ENCODE measurements at places on chromosomes 16 and 17.
A peak's percentile ranks its signal among the peaks of the same experiment; 100 is the strongest.

DNA sequence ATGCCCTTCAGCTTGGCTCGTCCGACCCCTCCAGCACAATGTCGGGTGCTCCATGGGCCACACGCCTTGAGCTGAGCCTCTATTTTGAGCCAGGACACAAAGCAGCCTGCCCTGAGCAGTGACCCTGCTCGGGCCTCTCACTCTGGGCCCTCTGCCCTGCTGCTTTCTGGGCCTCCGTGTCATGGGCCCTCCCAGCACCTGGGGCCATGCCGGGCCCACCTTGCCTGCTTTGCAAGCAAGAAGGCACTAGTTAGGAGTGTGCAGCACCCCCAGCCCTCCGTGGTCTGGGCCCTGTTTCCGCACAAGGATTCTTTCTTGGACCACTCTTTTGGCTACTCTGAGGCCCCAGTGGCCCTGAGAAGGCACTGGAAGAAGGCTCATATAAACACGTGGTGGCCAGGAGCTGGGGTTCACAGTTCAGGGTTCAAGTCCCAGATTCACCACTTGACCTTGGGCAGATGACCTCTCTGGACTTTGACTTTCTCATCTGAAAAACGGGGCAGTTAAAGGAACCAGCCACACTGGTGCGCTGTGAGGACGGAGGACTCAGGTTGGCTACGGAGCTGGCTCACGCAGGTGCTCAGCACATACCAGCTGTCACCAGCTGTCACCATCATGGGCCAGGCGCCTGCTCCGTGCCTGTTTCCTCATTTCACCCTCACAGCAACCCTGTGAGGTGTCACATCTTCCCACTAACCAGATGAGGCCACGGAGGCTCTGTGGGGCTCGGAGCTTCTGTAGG, 166.0 kb upstream of the GSE1 start:
- no peak for DNase-seq

DNA sequence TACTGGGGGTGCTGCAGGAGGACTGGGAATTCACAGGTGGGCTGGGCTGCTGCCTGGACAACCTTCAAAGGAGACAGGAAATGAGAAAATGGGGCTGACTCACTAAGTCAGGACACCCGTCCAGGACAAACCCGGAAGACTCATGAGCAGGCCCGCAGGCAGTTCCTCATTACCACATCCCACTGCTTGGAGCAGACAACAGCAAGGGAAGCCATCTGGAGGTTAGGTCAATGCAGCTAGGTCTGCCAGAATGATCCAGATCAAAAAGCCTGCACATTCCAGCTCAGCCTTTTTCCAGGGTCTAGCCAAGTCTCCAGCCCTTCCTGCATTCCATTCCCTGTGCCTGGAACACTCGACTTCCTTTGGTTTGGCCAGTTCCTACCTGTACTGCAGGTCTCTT, 536.5 kb upstream of the CDH11 start:
- DNase-seq = no peak

- no peak for DNase-seq
Measured at GRCh38 chr17:2191227-2191626, 112.4 kb downstream of the SMG6 start.

- no peak for DNase-seq
Measured at GRCh38 chr17:74870512-74870911, 2.3 kb downstream of the FDXR start.

GRCh38 chr17:1834380-1835149, 4.8 kb downstream of the RPA1 start:
- no peak for DNase-seq

DNA sequence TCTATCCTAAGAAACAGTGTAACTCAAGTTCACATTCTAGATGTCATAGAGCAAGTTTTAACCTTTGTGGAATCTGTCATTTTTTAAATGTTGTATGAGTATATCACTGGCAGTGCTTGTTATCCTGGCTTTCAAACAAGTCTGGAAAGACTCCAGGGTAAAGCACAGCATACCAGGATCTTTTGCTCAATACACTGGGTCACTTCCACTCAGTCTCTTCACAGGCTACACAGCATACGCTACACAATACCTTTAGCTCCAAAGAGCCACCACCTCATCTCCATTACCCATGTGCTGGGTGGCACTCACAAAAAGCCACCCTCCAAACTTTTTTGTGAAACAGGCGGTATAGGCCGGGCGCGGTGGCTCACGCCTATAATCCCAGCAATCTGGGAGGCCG, 69.5 kb downstream of the PARN start:
- no peak for DNase-seq

- DNase-seq = peak; percentile 37
Measured at GRCh38 chr17:3535253-3535995, 22.2 kb downstream of the TRPV3 start.

- no peak for DNase-seq
Measured at GRCh38 chr17:2814481-2815341, 18.5 kb downstream of the RAP1GAP2 start.

DNA sequence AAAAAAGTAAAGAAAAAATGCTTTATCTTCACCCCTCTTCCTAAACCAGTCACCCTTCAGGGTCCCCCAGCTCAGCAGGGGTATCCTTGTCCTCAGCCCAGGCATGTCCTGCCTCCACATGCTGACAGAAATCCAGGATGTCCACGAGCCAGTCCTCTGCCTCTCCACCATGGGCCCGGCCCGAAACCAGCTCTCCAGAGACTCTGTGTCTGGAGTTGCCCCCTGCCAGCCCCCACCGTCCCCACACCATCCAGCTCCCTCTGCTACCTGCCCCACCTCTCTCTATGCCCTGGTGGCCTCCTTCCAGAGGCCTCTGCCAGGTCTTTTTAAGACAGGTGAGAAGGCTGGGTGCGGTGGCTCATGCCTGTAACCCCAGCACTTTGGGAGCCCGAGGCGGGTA, 66.4 kb upstream of the PLCG2 start:
- DNase-seq = no peak

GRCh38 chr16:68040506-68041288, 17.6 kb downstream of the DUS2 start:
- DNase-seq = peak; percentile 2

GRCh38 chr17:28065706-28066105, 23.2 kb downstream of the NLK start:
- no peak for DNase-seq

DNA sequence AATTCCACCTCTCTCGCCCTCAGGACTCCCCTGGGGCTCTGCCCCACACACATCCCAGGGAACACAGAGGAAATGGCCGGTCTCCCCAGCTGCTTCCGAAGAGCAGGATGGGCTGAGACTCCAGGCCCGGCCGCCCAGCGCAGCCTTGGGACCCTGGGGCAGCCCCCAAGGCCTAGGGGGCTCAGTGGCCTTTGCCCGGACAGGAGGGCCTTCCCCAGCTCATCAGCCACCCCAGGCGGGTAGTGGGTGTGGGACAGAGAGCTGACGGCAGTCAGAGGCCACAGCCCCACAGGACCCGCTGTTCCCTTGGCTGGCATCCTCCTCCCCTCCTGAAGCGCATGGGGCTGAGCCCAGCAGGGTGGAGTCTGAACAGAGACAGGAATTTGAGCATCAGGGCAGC, 6.2 kb upstream of the CBFA2T3 start:
- no peak for DNase-seq

DNA sequence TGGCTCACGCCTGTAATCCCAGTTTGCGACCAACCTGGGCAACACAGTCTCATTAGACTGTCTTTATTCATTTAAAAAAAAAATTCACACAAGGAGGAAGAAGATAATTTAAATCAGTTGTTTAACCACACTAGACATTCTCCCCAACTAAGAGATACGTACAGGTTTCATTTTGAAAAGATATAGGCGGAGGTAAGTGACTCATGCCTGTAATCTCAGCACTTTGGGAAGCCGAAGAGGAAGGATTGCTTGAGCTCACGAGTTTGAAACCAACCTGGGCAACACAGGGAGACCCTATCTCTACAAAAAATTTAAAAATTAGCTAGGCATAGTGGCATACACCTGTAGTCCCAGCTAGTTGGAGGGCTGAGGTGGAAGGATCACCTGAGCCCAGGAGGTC, 5.3 kb downstream of the CMTM4 start:
- no peak for DNase-seq

Data from NCI-H748 treated with DMSO at 0.1 percent for 48 hours (cell line).